ENCODE measurements at places on chromosomes 16 and 17.
A peak's percentile ranks its signal among the peaks of the same experiment; 100 is the strongest.

DNA sequence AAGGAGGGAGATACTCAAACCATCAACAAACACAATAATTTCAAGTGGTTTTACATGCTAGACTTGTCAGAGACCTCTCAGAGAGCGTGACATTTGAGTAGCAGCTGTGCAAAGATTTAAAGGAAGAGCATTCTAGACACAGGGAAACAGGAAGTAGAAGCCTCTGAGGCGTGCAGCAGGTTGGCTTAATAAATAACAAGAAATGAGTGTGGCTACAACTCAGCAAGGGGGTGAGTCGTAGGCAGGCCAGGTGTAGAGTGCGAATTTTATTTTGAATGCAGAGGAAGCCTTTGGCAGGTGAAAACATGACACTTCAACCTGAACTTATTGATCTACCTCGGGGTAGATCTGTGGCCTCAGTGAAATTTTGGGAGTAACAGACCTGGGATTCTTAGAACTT, 73.2 kb upstream of the MRTFB start:
- DNase-seq = peak; percentile 39

- no peak for DNase-seq
These were observed 196.9 kb upstream of the CDH11 start for GRCh38 chr16:65318590-65319257.

- DNase-seq = peak; percentile 16
These were observed 12.4 kb upstream of the NFAT5 start for GRCh38 chr16:69553332-69553731.

GRCh38 chr17:10036511-10037061, 131.5 kb upstream of the RCVRN start:
- DNase-seq = no peak

GRCh38 chr16:71242036-71242435, 11.5 kb upstream of the HYDIN start:
- DNase-seq = no peak

- DNase-seq = no peak
These were observed 48.9 kb downstream of the ERCC4 start for GRCh38 chr16:13968835-13969234.

GRCh38 chr17:60743799-60744198, 66.1 kb downstream of the BCAS3 start:
- no peak for DNase-seq

DNA sequence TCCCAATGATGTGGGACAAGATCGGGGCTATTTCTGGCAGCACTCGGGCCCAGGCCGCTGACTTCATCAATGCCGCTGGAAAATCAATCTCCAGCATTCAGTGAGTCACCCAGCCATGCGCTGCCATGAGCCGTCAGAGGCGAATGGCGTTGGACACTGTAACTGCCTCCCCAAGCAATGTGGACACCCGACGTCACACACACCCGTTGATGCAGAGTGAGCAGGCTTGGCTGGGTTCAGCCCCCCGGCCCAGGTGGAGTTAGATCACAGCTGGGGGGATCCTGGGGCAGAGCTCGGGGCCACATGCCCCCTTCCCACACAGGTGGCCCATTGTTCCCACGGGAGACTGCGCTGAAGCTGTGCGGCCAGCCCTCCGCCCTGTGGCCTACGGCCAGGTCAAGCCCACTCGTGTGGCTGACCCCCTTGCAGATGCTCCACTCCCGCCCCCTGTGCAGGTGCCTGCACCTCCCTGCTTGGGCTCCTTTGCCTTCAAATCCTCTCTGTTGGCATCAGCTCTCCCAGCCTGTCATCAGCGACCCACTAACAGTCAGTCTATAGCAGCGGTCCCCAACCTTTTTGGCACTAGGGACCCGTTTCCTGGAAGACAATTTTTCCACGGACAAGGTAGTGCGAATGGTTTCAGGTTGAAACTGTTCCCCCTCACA, 89.9 kb downstream of the TBC1D16 start:
- no peak for DNase-seq

GRCh38 chr17:51888816-51889215, 269.7 kb downstream of the CA10 start:
- DNase-seq = no peak

DNA sequence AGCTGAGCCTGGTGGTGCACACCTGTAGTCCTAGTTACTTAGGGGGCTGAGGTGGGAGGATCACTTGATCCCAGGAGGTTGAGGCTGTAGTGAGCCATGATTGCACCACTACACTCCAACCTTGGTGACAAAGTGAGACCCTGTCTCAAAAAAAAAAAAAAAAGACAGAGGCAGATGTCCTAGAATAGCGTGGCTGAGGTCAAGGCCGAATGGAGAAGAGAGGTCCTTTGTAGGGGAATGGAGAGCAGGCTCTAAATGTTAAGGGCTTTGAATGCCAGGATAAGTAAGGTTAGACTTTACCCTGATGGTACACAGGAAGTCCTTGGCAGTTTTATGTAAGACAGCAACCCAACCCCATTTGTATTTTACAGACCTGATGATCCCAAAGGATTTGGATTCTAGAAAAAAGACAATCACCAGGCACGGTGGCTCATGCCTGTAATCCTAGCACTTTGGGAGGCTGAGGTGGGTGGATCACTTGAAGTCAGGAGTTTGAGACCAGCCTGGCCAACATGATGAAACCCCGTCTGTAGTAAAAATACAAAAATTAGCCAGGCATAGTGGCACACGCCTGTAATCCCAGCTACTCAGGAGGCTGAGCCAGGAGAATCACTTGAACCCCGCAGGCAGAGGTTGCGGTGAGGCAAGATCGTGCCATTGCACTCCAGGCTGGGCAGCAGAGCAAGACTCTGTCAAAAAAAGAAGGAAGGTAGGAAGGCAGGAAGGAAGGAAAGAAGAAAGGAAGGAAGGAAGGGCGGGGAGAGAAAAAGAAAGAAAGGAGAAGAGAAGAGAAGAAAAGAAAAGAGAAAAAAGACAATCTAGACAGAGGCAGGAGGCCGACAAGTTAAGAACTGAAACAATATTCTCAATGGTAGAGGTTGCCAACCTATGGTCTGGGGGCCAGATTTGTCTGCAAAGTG, 2.1 kb upstream of the SBK1 start:
- DNase-seq = no peak

DNA sequence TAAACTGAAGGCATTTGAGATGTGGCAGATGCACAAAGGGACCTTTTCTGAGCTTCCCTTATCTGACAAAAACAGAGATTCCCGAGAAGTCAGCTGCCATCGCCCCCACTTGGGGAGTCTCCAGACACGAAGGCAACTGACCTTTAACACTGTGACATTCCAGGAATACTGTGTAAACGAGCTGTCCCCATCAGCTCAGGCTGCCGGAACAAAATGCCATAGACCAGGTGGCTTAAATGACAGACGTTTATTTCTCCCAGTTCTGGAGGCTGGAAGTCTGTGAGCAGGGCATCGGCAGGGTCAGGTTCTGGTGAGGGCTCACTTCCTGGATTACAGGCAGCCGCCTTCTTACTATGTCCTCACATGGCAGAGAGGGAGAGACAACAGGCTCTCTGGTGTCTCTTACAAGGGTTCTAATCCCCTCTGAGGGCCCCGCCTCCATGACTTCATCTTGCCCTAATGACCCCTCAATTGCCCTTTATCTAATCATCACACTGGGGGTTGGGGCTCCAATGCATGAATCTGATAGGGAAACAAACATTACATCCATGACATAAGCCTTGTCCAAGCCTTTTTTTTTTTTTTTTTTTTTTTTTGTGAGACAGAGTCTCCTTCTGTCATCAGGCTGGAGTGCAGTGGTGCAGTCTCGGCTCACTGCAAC, 178.5 kb upstream of the RPL38 start:
- no peak for DNase-seq

DNA sequence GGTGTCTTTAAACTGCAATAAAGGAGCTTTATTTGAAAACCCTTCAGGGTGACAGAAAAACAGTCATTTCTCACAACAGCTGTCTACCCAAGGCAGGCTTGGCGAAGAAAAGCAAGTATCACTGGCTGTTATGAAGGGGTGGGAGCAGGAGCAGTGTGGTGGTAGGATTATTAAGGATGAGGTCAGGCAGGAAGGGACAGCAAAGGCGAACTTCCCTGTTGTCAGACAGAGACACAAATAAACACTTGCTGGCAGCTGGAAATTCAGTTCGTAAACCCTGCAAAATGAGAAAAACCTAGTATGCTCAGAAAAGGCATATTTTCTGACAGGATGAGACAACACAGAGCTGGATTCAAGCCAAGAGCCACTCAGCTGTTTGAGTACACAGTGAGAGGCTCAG, 416.3 kb upstream of the CDH5 start:
- DNase-seq = no peak

- no peak for DNase-seq
These were observed 88.0 kb downstream of the CMIP start for GRCh38 chr16:81532491-81533174.

GRCh38 chr17:40936437-40936971, 942 bp downstream of the KRT23 start:
- peak; percentile 42 for DNase-seq

DNA sequence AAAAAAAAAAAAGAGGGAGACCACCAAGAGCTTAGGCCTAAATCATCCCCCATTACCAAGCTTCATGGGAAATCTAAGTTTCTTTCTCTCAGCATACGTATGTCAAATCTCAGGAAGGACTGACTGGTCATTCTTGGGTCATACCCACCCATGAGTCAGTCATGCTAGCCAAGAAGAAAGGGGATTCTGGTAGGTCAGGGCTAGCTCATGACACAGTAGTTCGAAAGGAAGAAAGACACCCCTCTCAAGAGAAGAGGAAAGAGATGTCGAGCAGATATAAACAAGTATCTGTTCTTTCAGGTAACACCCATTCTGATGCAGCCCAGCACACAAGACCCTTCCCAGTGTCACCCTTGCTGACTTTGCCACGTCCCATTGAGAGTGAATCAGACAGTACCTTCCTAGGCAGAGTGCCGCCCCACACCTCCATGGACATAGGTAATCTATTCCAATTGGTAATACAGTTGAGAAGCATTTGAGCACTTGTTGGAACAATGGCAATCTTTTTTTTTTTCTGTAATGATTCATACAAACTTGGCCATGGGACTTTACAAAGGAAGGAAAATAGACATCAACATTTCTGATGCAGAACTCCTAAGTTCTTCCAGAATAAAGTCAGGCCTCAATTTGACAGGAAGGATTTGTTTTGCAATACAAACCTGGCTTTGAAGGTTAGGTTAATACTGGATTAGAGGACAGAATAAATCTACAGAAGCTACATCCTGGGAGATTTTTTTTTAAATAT, 38.2 kb downstream of the COPRS start:
- no peak for DNase-seq

GRCh38 chr16:87207509-87207908, 109.7 kb downstream of the C16orf95 start:
- peak; percentile 60 for DNase-seq

DNA sequence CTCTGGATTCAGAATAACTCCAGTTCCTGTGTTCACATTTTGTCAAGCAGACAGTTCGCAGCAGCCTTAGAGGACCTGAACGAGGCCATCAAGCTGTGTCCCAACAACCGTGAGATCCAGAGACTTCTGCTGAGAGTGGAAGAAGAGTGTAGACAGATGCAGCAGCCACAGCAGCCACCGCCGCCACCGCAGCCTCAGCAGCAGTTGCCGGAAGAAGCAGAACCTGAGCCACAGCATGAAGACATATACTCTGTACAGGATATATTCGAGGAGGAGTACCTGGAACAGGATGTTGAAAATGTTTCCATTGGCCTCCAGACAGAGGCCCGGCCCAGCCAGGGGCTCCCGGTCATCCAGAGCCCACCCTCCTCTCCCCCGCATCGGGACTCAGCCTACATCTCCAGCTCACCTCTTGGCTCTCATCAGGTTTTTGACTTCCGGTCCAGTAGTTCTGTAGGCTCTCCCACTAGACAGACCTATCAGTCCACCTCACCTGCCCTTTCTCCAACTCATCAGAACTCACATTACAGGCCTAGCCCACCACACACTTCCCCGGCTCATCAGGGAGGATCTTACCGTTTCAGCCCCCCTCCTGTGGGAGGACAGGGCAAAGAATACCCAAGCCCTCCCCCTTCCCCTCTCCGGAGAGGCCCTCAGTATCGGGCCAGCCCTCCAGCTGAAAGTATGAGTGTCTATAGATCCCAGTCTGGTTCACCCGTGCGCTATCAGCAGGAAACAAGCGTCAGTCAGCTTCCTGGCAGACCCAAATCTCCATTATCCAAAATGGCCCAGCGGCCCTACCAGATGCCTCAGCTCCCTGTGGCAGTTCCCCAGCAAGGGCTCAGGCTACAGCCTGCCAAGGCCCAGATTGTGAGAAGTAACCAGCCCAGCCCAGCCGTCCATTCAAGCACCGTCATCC, 25.9 kb downstream of the CYB561 start:
- DNase-seq = no peak

DNA sequence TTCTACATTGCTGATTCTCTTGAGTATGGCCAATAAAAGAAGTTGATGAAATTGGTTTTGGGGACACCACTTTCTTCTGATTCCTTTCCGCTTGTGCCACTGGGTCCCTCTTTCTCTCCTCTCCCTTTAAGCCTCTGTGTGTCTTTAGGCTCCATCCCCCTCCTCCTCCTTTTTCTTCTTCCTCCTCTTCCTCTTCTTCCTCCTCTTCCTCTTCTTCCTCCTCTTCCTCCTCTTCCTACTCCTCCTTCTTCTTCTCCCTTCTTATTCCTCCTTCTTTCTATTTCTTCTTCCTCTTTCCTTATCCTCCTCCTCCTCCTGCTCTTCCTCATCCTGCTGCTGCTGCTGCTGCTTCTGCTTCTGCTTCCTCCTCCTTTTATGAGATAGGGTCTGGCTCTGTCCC, 93.7 kb downstream of the CHD9NB start:
- no peak for DNase-seq

GRCh38 chr16:28069971-28070794, 6.7 kb upstream of the GSG1L start:
- DNase-seq = no peak

DNA sequence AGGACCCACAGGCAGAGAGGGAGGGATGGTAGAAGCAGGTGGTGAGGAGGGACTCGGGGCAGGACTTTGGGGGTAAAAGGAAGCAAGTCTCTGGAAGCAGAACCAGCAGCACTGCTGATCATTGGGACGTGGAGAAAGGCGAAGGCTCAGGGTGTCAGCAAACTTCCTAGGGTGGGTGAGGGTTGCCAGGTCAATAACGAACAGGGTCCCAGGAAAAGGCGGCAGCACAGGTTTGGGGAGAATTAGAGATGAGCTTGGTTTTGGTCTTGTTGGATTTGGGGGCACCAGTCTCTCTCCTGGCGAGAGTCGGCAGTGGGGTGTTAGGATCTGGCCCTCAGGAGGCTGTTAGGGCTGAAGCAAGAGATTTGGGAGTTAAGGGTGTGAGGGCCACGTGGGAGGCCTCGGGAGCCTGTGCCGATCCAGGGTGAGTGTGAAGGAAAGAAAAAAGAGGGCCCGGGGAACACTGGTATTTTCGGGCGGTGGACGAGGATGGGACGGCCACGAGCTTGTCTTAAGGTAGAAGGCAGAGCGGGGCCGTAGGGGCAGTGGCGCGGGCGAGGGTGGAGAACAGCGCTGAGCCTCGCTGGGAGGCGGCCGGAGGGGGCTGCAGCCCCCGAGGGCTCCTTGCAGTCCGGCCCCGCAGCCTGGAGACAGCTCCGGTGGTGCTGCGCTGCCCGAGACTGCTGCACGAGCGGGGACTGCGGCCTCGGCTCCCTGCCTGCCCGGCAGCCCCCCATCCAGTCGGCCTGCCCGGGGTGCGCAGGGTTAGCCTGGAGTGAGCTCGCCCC, 765 bp upstream of the ADORA2B start:
- DNase-seq = no peak

GRCh38 chr17:82678265-82678891, 20.1 kb downstream of the RAB40B start:
- DNase-seq = no peak
